ENCODE measurements at places on chromosomes 13 and 19. TPM values are rescaled to one million over a fixed set of nuclear protein-coding genes. Genes with fewer than 3 reads are reported as not detected.

- H3K36me3 ChIP-seq, result no peaks in the 10 kb centered on the region
- DNase-seq, result no peak
- no peak overlapping the region for H3K27ac ChIP-seq
- no peaks in the 10 kb centered on the region for H3K27me3 ChIP-seq
- H3K4me1 ChIP-seq, result peaks cover 14% of the 10 kb centered on the region
These were observed 12.9 kb upstream of the RNF113B start for GRCh38 chr13:98189841-98190505.

DNA sequence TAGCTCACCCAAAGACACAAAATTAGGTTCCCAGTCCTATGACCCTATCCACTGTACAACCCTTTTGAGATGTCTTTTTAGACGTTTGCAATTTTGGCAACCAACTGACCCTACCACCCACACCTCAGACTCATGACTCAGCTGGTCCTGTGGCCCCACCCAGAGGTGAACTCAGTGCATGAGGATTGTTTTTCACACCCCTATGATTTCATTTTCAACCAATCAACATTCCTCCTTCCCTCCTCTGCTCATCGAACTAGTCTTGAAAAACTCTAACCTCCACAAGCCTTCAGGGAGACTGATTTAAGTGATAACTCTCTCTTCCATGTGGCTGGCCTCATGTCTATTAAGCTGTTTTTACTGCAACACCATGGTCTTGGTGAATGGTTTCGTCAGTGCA, 350.7 kb downstream of the UQCRFS1 start:
- H3K27me3 ChIP-seq, result no peaks in the 10 kb centered on the region
- H3K36me3 ChIP-seq, result no peaks in the 10 kb centered on the region
- no peak overlapping the region for H3K4me3 ChIP-seq
- no peak overlapping the region for H3K27ac ChIP-seq
- H3K4me1 ChIP-seq, result no peaks in the 10 kb centered on the region

GRCh38 chr19:52948025-52948770, 14.5 kb downstream of the ZNF816 start:
- no peak for DNase-seq
- H3K4me1 ChIP-seq, result peaks cover 2% of the 10 kb centered on the region
- H3K27ac ChIP-seq, result no peak overlapping the region
- peaks cover 26% of the 10 kb centered on the region for H3K36me3 ChIP-seq

DNA sequence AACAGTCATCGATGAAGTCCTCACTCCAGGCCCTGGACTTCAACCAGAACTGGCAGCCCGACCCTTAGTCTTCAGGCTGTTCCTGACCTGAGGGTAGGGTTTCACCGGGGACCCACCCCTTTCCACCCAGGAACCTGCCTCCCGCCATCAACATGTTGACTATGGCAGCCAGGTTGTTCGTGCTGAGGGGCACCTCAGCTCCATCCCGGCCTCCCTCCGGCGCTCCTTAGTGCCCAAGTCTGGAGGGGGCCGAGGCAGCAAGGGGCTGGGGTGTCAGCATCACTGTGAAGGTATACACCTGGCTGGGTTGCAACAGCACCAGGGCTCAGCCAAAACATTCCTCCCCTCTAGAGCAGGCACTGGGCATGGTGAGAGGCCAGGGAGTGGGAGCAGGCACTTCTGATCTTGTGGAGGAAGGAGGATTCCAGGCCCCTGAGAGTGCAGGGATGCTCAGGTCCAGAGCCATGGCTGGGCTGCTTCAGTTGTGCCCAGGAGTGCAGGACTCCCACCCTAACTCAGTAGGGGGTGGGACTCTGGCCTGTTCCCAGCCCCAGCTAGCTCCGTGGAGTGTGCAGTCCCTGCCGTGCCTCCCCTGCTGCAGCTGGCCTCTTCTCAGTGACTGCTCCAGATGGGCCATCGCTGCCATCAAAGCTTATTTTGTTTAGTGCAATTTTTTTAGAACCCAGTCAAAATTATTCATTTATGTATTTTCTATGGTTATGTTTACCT, 1445.9 kb downstream of the PCDH9 start:
- H3K27ac ChIP-seq, result no peak overlapping the region
- no peak overlapping the region for H3K4me3 ChIP-seq
- H3K27me3 ChIP-seq, result no peaks in the 10 kb centered on the region
- H3K4me1 ChIP-seq, result no peaks in the 10 kb centered on the region
- DNase-seq, result no peak
- H3K36me3 ChIP-seq, result no peaks in the 10 kb centered on the region

SPRYD7 gene
- 14.6 TPM for total RNA-seq

LRRC63 gene
- total RNA-seq, result 0.29 TPM

UBL3 gene
- 56.1 TPM for total RNA-seq
